Stimulated activated CD8-positive, alpha-beta memory T cell treated with anti-CD3 and anti-CD28 coated beads, Interleukin-15, amount 100 ng/mL, for 1 hour (primary cell): ENCODE measurements at places on chromosomes 2 and 18.

- DNase-seq: no peak
These were observed 70.7 kb downstream of the EMX1 start for GRCh38 chr2:72988041-72988440.

GRCh38 chr2:196566961-196567666, 72.4 kb upstream of the CCDC150 start:
- no peak for DNase-seq

DNA sequence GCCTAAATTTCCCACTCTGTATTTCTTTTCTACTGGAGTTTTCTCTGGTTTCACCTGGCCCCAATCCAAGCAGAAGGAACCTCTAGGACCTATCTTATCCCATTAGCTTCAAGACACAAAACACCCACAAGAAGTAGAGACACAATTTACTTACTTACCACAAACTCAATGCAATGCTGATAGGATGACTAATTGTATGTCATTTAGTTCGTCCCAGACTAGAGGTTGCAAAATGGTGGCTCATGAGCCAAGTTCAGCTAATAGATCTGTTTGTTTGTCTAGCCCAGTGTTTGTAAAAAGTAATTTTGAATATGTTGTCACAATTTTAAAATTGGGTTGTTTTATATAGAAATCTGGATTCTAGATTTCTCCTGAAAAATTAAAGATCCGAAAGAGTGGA, 34.7 kb upstream of the ZSWIM2 start:
- DNase-seq: no peak

DNA sequence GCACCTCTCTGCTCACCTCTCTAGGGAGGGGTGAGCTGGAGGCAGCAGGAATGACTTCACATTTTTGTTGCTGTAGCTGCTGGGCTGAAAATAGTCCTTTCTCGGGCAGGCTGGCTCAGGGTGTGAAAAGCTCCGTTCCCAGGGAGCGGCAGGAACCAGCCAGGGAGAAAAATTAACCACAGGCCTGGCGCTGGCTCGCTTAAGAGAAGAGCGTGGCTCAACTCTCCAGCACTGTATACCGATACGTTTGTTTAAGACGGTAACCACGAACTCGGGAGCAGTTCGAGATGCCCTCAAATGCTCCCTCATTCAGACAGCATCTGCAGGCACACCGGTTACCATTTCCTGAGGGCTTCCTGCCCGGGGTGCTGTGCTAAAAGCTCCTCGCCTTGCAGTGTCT, 129.6 kb downstream of the CELF4 start:
- no peak for DNase-seq

DNA sequence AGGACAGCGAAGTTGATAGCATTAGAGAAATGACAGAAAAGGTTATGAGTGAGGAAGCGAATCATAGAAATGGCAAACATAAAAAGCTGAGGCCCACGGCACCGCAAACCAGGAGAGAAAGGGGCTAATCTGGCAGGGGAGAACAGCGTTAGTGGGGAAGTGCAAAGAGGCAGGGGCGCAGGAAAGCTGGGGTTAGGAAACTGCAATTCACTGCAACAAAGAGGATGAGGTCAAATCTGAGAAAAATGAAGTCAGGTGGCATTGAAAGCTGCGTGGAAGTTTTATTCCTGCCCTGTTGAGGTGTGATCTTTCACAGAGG, 653 bp upstream of the ABI2 start:
- DNase-seq: no peak

GRCh38 chr2:159009940-159010339, 41.5 kb downstream of the TANC1 start:
- no peak for DNase-seq

DNA sequence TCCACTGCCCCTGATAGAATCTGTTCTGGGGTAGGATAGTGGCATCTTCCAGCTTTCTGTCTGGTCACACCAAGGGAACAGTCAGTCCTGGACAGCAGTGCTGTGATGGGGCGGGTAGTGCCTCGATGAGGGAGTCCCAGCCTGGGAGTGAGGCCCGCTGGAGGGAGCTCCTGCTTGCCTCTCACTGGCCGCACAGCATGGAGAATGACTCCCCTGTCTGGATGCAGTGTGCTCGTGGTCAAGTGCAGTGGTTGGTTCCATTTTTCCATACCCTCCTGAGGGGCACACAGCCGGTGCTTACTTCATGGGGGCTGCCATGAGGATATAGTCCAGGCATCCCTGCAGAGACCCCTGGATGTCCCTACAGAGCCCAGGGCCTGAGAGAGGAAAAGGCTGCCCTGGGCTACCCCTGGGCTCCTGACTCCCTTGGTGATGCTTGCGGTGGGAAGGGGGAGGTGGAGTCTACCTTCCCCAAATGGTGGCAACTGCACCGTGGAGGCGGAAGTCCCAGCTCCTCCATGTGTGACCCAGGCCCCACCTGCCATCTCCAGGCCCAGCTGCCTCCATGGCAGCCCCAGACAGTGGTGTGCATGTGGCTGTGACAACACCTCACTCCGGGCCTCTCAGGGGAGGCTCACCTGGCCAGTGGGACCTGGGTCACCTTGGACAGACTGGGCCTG, 212.5 kb downstream of the GLI2 start:
- no peak for DNase-seq

DNA sequence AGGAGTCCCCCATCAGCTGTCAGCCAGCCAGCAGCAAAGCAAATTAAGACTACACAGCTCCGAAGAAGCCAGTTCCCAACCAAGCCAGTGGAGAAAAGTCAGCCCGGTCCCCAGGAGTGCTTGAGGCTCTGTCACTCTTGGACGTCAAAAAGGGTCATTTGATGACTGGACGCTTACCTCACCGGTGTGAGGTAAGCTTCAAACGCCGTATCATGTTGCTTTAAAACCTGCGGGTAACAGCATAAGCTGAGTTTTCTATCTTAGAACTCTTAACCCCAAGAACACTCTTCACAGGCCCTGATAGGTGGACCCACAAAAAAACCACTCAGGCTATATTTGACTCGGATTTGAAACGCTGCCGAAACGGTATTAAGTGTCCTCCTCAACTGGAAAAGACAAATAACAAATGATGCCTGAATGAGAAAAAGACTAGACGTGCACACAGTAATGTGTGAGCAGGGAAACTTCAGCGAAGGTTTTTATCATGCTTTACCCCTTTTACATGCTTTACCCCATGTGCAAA, 682 bp upstream of the LNPK start:
- no peak for DNase-seq

- no peak for DNase-seq
These were observed 52.9 kb downstream of the CRACDL start for GRCh38 chr2:98882971-98883779.

DNA sequence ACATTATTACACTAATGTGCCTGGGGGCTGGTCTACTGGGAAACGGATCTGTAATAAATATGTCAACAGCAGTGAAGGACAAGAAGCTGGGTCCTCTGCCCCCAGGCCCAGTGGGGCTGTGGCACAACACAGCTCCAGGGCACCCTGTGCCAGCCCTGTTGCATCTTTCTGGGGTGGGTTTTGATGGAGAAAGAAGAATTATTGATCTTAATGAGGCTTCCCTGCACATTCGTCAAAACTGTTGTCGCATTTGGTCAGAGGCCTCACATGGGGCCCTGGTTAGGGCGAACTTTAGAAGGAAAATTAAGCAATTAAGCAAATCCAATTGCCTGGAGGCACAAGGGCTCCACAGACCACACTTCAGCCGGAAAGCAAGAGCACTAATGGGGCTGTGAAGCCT, 30.0 kb upstream of the TWIST2 start:
- DNase-seq: no peak

DNA sequence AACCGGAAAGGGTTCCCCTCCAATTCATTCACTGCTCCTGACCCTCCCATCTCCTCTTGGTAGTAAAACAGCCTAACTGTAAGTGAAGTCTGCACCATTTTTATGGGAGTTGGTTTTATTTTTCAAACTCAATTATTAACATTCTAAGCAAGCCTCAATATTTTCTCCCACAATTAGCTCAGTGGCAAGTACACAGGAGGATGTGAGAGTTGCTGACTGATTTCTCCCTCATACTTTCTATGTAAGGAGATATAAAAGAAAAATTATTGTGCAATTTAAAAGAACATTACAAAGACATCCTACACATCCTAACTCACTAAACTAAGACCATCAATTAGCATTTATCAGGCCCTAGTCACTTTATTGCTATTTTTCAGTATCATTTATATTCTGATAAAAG, 73.9 kb downstream of the PIAS2 start:
- DNase-seq: no peak

DNA sequence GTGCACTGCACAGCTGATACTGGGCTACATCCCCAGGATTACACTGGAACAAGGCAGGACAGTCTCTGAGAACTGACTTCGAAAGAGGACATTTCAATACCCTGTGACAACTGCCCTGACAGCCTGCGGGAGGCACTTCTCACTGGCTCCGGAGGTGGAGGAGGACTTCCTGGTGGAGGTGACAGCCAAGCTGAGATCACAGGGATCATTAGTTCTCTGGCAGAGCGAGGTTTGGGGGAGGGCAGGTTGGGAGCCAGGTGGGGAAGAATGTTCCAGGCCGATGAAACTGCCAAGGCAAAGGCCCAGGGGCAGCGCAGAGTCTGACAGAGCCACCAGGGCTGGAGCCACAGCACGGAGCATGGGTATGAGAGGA, 28.0 kb upstream of the NPAS2 start:
- DNase-seq: no peak

GRCh38 chr2:127220768-127221527, 849 bp upstream of the CYP27C1 start:
- no peak for DNase-seq

DNA sequence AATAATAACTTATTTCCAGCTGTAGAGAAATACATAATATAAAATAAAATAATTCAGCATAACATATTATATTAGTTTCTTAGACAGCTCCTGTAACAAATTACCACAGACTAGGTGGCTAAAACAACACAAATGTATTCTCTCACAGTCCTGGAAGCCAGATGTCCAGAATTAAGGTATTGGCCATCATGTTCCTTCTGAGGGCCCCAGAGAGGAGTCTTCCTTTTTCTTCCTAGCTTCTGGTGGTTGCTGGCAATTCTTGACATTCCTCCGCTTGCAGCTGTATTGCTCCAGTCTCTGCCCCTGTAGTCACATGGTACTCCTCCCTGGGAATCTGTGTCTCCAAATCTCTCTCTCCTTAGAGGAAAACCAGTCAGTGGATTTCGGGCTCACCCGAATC, 146.8 kb downstream of the RBM43 start:
- DNase-seq: no peak

DNA sequence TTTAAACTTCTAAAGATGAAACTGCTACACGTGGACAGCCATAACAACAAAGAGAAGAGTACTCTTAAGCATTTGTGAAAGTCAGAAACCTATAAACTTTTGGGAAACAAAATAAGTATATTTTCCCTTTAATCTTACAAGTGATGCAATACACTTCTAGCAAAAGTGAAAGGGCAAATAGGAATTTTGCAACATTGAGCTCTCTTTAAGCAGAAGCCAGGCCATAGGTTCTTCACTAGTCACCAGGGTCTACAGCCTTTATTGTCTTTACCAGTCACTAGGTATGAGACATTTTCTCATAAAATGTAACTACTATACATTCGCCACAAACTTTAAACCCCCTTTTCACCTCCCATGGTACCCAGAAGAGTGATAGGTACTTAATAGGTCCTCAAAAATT, 37.5 kb downstream of the SCN1A start:
- DNase-seq: no peak

GRCh38 chr2:33316328-33316727, 160.1 kb upstream of the RASGRP3 start:
- DNase-seq: no peak

GRCh38 chr2:109226128-109226527, 97.1 kb downstream of the SH3RF3 start:
- no peak for DNase-seq

- DNase-seq: no peak
These were observed 59.8 kb downstream of the INHBB start for GRCh38 chr2:120405759-120406099.

GRCh38 chr2:136204971-136205370, 87.0 kb upstream of the CXCR4 start:
- no peak for DNase-seq

DNA sequence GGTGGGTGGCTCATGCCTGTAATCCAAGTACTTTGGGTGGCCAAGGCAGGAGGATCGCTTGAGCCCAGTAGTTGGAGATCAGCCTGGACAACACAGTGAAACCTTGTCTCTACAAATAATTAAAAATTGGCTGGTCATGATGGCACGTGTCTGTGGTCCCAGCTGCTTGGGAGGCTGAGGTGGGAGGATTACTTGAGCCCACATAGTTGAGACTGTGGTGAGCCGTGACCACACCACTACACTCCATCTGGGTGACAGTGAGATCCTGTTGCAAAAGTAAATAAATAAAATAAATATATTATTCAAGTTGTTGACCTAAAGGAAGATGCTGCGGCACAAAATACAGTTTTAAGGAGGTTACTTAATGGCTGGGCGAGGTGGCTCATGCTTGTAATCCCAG, 72.7 kb downstream of the LAMA3 start:
- DNase-seq: no peak

GRCh38 chr2:102239344-102239743, 52.5 kb downstream of the IL1RL2 start:
- no peak for DNase-seq

GRCh38 chr18:44954257-44954656, 273.6 kb downstream of the SETBP1 start:
- no peak for DNase-seq

- DNase-seq: no peak
These were observed 12.3 kb downstream of the PDCD1 start for GRCh38 chr2:241846406-241846805.

GRCh38 chr18:3457261-3457724, 7.3 kb downstream of the TGIF1 start:
- no peak for DNase-seq

- DNase-seq: no peak
These were observed 37.2 kb upstream of the BIN1 start for GRCh38 chr2:127143841-127144782.

DNA sequence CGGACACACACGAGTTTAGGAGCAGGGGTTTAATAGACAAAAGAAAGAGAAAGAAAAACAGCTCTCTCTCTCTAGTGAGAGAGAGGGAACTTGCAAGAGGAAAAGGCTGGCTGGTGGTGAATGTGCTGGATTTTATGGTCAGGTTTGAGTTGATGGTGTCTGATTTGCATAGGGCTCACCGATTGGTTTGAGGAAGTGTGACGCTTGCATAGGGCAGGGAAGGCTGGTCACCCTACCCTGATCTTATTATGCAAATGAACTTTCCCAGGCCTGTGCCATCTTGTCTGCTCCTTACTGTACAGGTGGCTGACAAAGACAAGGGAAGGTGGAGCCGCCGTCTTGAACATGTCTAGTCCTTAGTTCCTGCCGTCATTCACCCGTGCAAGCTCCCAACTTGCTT, 408.9 kb downstream of the RIT2 start:
- DNase-seq: no peak

- no peak for DNase-seq
These were observed 174.2 kb downstream of the SLC39A10 start for GRCh38 chr2:195830968-195831950.

DNA sequence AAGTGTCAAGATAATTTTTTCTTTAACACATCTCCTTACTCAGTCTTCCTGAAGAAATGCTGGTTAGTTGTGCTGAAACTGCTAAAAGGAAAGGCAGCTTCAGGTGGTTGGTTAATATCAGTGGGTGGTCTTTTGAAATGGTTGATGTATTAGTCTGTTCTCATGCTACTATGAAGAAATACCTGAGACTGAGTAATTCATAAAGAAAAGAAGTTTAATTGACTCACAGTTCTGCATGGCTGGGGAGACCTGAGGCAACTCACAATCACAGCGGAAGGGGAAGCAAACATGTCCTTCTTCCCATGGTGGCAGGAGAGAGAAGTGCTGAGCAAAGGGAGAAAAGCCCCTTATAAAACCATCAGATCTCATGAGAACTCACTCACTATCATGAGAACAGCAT, 125.9 kb upstream of the CYRIA start:
- DNase-seq: no peak
